ENCODE measurements at places on chromosomes 16 and 17.
A peak's percentile ranks its signal among the peaks of the same experiment; 100 is the strongest.

DNA sequence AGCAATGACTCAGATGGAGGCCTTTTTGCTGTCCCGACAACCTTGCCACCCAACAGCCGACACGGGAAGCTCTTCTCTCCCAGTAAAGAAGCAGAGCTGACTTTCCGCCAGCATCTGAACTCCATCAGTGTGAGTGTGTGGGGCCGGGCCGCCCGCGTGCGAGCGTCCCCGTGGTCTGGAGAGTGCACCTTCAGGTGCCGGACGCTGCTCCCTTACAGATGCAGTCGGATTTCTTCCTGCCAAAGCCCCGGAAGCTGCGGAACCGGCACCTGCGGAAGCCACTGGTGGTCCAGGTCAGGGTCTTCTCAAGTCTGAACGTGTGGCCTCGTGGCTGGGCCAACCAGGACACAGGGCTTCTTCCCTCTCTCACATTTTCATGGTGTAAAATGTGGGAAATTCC, 15.5 kb upstream of the JPT2 start:
- no peak for DNase-seq

DNA sequence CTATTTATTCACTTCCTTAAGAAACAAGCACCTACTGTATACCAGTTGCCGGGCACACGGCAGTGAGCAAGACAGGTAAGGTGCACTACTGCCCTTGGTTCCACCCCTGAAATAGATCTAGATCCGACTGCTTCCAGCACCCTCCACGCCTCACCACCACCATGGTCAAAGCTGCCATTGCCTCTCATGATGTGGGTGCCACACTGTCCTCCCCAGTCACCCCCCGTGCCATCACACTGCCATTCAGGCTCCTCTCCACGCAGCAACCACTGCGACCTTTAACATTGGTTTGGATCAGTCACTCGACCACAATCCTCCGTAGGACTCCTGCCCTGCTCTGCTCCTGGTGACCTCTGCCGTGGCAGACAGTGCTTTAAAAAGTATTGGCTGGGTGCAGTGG, 226.8 kb downstream of the CPPED1 start:
- DNase-seq, result no peak

GRCh38 chr17:67836205-67836987, 11.1 kb downstream of the BPTF start:
- no peak for DNase-seq

- peak; percentile 40 for DNase-seq
These were observed 218.1 kb upstream of the CDH8 start for GRCh38 chr16:62254372-62254771.

DNA sequence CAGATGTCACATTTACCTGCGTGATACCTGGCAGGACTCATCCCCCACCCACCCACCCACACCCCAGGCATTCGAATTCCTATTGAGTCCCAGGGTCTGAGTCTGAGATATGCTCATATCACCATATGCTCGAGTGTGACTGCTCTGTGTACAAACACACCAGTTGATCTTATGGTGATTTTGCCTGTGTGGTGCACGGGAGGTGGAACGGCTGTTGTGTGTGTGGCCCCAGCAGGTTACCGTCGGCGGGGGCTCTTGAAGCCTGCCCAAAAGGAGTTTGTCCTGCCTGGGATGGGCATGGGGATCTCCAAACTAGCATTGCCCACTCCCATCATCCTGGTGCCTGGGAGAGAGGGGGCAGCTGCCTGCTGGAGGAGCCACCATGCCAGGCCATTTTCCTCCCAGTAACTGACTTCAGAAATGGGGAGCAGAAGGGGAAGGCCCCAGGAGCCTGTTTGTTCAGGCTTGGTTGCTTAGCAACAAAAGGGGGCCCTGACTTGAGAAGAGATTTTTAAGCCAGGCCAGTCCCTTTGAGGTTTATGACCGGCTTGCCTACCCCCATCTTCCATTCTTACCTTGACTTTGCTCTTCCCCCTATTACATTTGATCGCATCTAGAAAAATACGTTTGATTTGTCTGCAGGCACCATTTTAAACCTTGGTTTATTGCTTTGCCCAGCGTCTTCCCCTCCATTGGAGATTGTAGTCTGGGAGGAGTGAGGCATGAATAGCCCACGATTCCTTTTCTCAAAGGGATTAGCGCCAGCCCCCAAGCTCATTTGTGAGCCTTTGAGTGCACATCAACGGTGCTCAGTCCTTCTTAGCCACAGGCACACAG, 217.7 kb downstream of the CCDC182 start:
- DNase-seq, result no peak

DNA sequence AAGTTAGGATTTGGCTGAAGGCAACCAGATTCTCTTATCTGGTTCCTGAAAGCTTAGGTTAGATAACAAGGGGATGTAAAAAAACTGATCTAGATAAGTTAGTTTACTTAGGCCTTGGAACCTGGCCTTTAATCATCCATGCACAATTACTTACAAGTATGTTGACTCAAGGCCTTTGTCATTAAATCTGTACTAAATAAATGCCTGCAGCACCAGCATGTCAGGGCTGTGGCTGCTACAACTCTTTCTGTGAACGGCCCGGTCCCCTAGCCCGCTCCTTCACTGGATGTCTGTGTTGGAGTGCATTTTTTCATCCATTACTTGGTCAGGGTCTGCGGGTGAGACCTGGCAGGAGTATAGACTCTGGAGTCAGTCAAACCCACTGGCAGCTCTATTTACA, 48.4 kb upstream of the ALDH3A1 start:
- no peak for DNase-seq

GRCh38 chr17:62724398-62725146, 83.5 kb downstream of the MARCHF10 start:
- no peak for DNase-seq

DNA sequence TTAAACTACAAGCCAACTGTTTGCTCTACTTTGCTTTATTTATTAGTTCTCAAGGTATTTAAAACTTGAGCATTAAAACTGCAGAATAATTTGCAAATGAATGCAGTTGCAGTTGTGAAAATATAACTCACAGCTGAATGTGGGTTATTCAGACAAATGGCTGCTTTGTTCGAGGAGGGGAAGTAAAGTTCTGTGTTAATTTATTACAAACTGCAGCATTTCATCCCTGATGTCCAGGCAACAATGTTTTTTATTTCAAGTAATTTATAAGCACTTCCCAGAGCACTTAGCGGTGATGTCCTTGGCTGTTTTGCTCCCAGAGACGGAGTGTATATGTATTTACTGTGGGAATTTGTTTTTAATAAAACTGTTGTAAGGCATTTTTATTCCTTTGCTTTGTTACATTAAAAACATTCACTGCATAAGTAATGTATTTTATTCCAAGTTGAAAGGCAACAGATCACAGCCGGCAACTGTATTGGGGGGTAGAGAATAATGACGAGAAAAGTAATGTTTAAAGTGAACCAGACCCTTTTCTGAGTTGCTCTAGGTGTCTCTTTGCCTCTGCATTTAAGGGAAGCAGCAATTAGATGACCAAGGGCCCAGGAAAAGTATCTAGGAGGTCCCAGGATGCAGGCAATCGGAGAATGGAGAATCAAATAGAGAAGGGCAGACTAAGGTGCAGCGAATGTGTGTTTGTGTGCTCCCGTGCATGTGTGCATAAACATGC, 291.2 kb upstream of the SALL1 start:
- no peak for DNase-seq

DNA sequence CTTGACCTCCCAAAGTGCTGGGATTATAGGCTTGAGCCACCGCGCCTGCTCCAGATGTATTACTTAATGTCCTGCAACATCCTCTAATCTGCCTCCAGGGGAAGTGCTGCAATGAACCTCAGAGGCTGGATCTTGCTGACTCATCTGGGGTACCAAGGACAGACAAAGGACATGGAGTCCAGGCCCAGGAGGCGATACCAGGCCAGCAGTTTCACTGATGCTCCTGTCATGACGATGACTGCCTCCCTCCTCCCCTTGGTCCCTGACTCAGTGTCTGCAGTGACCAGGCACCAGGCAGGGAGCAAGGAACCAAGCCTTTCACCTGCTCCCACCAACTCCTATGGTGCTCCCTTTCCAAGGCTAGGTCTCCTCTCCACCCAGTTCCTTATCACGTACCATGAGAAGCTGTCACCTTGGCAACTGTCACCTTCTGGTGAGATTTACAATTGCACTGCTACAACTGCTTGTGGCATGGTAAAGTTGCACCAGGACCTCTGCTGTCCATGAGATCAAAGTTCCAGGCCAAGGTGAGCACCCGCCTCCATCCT, 21.6 kb upstream of the PHOSPHO1 start:
- no peak for DNase-seq

Measured in DMS79 treated with DMSO at 0.1 percent for 48 hours (cell line).